ENCODE measurements at places on chromosomes 16 and 17.
A peak's percentile ranks its signal among the peaks of the same experiment; 100 is the strongest.

DNA sequence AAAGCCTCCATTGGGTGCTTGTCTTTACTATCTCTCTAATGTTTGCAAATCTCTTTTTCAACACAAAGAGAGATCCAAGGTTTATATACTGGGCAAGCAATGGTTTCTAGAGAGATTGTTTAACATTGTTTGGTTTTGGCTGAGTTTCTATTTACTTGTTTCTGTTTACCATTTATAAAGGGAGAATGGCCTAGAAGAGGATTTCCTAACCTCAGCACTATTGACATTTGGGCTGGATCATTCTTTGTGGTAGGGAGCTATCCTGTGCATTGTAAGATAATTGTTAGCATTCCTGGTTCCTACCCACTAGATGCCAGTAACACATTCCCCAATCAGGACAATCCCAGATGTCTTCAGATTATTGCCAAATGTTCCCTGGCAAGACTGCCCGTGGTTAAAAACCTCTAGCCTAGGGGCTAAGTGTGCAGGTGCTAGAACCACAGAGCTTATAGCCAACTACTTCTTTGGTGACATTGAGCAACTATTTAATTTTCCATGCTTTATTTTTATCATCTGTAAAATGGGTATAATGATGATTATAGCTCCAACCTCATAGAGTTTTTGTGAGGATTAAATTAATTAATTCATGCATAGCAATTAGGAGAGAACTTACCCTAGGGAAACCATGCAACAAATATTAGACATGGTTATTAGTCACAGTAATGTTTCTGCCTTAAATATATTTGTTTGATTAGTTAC, 413.9 kb upstream of the MAF start:
- DNase-seq: no peak

DNA sequence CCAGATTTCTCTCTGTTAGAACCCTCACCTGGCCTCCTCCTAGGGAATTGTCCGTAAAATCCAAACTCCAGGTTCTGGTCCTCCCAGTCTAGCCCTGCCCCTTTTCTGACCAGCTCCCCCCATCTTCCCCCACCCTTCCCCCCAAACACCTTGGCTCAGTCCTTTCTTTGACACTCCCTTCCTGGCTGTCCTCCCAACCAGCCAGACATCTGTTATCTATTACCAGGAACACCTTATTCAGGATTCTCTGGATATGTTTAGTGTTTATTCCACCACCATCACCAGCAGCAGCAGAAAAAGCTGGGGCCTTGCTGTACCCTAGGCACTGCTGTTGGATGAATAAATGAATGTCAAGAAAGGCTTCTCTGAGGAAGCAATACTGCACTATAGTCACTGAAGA, 4.0 kb upstream of the CMTM3 start:
- DNase-seq: no peak

- DNase-seq: peak; percentile 69
Measured at GRCh38 chr16:57185446-57185944, 344 bp downstream of the PSME3IP1 start.

GRCh38 chr17:56834380-56835263, 671 bp downstream of the DGKE start:
- peak; percentile 15 for DNase-seq

- DNase-seq: no peak
Measured at GRCh38 chr17:79214940-79215604, 140.4 kb downstream of the ENGASE start.

DNA sequence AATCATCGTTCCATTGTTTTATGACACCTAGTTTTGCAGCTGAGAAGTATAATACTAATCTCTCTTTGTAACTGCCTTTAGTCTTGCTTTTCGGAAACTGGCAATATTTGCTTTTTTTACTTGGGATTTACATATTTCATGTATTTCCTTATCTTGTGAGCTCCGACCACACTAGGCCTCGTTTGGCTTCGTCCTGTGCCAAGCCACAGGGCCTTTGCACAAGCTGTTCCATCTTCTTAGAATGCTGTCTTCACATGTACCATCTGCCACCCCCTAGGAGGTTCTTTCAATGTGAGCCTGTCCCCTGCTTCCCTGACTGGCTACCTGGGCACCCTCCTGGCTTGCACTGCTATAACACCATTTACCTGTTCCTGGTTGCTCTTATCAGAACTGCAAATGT, 77.2 kb downstream of the SHISA6 start:
- no peak for DNase-seq

- DNase-seq: no peak
Measured at GRCh38 chr16:71700831-71701230, 23.7 kb downstream of the PHLPP2 start.

DNA sequence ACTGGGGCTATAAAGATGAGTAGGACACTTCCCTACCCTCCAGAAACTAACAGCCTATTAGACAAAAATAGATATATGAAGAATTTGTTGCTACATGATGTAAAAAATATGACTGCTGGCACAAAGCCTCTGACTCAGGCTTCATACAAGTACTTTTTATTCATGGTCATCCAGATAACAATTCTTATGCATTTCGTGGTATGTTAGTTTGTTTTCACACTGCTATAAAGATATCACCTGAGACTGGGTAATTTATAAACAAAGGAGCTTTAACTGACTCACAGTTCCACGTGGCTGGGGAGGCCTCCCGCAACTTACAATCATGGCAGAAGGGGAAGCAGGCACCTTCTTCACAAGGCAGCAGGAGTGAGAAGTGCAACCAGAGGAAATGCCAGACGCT, 112.5 kb upstream of the HLF start:
- DNase-seq: no peak

GRCh38 chr17:82486231-82487094, 27.9 kb downstream of the NARF start:
- DNase-seq: no peak

GRCh38 chr16:4647644-4647980, 23.0 kb downstream of the MGRN1 start:
- no peak for DNase-seq

DNA sequence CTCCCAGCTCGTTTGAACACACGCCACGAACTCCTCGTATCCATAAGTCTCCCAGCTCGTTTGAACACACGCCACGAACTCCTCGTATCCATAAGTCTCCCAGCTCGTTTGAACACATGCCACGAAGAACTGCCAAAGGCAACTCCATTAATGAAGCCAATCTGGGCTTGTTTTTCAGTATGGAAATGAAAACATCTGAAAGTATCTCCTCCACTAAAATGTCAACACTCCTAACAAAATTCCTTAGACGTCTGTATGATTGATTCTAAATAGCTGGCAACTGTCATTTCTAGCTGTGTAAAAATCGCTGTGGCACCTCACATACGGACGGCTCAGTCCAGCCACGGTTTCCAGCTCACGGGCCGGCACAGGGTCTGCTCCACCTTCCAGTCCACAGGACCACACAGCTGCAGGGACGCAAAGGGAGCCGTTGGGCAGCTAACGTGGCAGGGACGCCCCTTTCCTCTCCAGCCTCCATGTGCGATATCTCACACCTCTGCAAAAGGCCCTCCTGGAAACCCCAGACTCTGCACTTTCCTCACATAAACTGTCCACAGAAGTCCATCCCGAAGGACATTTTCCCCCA, 67.1 kb upstream of the METRNL start:
- DNase-seq: peak; percentile 38

GRCh38 chr17:50107790-50108414, 12.8 kb downstream of the PDK2 start:
- peak; percentile 60 for DNase-seq

DNA sequence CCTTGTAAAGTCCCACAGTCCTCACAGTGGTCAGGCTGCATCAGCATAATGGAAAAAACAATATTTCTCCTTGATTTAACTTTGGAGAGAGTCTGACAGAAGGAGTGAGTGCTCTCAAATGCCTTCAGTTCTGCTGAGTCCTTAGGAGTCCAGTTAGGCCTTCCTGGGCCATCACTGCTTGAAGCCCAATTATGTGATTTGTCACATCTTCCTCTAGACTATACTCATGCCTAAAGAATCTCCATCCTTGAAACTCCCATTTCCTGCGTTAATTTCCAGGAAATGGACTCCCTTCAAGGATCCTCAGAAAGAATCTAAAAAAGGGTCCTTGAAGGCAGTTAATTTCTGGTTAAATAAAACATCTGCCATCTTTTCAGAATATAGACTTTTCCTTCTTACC, 52.8 kb downstream of the SLFN5 start:
- DNase-seq: peak; percentile 31

GRCh38 chr16:51106535-51106934, 44.5 kb downstream of the SALL1 start:
- no peak for DNase-seq

DNA sequence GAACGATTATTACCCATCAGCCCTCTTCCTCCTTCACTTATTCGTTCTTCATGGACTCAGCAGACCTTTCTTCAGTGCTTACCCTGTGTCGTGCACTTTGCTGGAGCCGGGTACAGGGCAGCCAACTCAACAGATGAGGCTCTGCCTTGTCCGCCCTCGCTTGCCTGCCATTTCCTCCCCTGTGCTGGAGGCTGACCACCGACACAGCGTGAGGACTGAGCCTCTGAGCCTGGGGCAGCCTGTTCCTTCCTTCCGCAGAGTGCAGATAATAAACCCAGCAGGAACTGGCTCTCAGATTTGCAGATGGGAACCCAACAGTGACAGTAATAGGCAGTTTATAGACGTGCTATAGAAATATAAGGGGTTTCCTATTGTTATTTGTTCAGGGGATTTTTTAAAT, 7.0 kb upstream of the SLC39A11 start:
- no peak for DNase-seq

GRCh38 chr16:69465083-69465721, 40.8 kb downstream of the CYB5B start:
- no peak for DNase-seq

- no peak for DNase-seq
Measured at GRCh38 chr17:1144162-1144561, 35.6 kb downstream of the ABR start.
